ENCODE measurements at places on chromosomes 3 and 15.

DNA sequence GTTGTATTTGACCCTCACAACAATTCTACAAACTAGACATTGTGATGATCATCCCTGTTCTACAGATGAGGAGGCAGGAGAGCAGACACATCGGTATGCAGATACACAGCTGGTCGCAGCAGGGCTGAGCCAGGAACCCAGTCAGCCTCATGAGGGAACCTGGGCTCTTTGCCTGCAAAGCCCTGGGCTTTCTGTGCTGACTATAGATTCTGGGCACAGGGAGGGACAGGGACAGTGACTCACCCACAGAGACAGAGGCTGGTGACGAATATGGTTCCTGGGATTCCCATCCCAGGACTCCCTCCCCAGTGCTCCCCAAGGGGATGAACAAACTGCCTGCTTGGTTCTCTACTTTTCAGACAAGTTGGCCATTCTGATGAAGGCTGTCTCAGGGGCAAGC is 3.8 kb upstream of the CAMP start:
- peaks cover 5% of the 10 kb centered on the region for H3K4me1 ChIP-seq
- H3K27ac ChIP-seq = no peak overlapping the region
- H3K36me3 ChIP-seq = no peaks in the 10 kb centered on the region
- no peak for DNase-seq
- no peak overlapping the region for H3K4me3 ChIP-seq

GRCh38 chr3:133983576-133984560 is 45.9 kb downstream of the SLCO2A1 start:
- no peak overlapping the region for H3K4me3 ChIP-seq
- H3K4me1 ChIP-seq = no peaks in the 10 kb centered on the region
- H3K27ac ChIP-seq = no peak overlapping the region
- H3K36me3 ChIP-seq = no peaks in the 10 kb centered on the region
- peaks cover 8% of the 10 kb centered on the region for H3K27me3 ChIP-seq

DNA sequence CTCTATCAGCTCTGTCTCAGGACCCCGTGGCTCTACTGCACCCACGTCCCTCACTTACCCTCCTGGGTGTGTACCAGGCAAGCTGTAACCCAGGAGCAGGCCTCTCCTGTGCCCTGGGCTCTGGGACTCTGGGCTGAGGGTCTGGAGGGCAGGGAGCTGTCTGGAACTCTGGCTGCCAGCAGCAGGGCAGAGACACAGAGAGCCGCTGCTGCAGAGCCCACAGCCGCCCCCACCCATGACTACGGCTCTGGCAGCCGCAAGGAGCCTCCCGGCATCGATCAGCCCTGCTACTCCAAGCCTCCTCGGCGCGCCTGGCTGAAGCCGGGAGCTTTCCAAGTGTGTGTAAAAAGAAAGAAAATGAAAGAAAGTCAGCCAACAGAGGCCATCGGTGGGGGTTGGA is 103.7 kb upstream of the ATP2B2 start:
- no peak overlapping the region for H3K4me3 ChIP-seq
- H3K27me3 ChIP-seq = peaks cover 21% of the 10 kb centered on the region
- no peaks in the 10 kb centered on the region for H3K36me3 ChIP-seq
- H3K4me1 ChIP-seq = peaks cover 5% of the 10 kb centered on the region

DNA sequence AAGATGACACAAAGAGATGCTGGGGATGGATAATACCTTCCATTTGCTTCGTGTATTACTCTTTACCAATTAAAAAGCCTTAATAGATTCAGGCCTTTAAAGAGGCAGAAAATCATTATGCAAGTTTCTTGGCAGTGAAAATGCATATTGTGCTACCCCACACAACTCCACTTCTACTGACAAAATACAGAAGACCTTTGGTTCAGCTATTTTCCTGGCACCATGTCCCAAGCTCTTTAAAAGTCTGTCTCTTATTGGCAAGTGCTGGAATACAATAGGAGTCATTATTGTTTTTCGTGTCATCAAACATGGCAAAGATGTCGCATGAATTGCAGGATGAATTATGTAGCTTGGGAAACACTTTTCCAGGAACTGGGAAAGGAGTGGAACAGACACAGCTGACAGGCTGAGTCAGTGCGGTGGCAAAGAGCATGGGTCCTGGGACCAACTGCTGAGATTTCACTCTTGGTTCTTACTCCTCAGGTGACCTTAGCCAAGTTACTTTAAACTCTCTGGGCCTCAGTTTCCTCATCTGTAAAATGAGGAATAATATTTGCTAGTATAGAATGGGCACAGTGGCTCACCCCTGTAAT is 5.5 kb upstream of the TSPAN3 start:
- no peak for DNase-seq
- no peak overlapping the region for H3K27ac ChIP-seq
- no peak overlapping the region for H3K4me3 ChIP-seq
- peaks cover 6% of the 10 kb centered on the region for H3K4me1 ChIP-seq
- H3K27me3 ChIP-seq = no peaks in the 10 kb centered on the region

DNA sequence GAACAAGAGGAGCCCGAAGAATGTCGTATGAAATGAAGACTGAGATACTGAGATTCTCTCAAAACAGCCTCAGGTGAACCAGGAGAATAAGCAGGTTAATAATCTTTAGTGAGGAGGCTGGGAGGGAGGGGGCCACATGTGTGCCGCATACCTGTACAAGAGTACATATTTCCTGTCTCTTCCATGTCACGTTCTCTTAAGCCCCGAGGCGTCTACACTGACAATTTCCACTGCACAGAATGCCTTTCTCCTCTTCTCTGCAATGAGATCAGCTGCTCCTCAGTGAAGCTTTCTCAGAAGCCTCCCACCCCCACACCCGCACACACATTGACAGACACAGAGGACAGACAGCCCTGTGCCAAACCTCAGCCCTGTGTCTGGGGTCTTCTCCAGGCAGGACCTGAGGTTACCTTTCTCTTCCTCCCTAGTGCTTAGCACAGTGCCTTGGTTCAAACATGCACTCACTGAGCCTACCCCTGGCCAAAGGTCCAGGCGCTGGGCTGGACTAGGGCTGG is 55.4 kb downstream of the PDZRN3 start:
- no peaks in the 10 kb centered on the region for H3K36me3 ChIP-seq
- no peak for DNase-seq
- peaks cover 26% of the 10 kb centered on the region for H3K27me3 ChIP-seq
- H3K27ac ChIP-seq = no peak overlapping the region
- no peak overlapping the region for H3K4me3 ChIP-seq
- no peaks in the 10 kb centered on the region for H3K4me1 ChIP-seq

DNA sequence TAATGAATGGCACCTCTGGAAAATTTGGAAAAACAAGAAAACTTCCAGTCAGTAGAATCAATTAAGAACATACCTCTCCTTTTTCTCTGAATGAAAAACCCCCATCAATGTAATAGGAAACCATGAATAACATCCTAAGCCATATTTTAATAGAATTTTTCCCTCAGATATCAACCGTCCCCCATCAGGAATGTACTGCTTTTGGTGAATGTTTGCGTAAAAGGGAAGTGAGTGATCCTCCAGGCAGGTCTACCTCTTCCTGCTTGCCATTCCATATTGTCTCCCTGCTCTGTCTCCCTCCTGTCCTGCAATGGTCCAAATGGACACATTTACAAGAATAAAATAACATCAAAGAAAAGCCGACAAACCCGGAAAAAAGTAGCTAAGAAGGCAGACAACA is 30.8 kb downstream of the LAMP3 start:
- no peak overlapping the region for H3K27ac ChIP-seq
- H3K36me3 ChIP-seq = peaks cover 21% of the 10 kb centered on the region
- H3K27me3 ChIP-seq = no peaks in the 10 kb centered on the region
- DNase-seq = no peak
- H3K4me3 ChIP-seq = no peak overlapping the region

DNA sequence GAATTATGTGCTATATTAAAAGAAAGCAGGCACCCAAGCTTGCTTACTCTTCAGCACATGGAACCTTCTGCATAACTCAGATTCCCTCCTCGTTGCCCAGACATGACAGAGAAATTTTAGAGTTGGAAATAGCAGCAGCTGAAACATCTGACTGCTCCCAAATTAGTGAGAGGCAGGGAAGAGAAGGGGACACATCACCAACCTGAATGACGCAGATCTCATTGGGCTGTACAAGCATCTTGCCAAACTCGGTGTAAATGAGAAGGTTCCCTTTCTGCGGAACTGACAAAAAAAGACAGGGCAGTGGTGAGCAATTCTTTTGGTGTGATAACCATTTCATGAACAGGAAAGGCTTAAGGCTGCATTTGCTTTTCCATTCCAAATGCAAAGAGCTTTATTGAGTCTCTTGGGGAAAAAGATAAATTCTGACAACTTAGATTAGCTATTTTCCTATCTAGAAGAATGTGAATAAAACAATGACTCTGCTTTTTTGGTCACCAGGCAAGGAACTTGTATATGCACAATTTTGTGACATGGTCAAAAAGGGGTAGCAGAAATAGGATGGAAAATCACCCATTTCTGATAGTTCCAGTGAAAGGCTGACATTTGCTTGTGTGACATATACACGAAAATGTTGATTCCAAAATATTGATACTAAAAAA is 35.1 kb downstream of the HGD start:
- DNase-seq = no peak
- H3K36me3 ChIP-seq = no peaks in the 10 kb centered on the region
- no peak overlapping the region for H3K4me3 ChIP-seq
- H3K4me1 ChIP-seq = peaks cover 2% of the 10 kb centered on the region
- no peak overlapping the region for H3K27ac ChIP-seq
- no peaks in the 10 kb centered on the region for H3K27me3 ChIP-seq

DNA sequence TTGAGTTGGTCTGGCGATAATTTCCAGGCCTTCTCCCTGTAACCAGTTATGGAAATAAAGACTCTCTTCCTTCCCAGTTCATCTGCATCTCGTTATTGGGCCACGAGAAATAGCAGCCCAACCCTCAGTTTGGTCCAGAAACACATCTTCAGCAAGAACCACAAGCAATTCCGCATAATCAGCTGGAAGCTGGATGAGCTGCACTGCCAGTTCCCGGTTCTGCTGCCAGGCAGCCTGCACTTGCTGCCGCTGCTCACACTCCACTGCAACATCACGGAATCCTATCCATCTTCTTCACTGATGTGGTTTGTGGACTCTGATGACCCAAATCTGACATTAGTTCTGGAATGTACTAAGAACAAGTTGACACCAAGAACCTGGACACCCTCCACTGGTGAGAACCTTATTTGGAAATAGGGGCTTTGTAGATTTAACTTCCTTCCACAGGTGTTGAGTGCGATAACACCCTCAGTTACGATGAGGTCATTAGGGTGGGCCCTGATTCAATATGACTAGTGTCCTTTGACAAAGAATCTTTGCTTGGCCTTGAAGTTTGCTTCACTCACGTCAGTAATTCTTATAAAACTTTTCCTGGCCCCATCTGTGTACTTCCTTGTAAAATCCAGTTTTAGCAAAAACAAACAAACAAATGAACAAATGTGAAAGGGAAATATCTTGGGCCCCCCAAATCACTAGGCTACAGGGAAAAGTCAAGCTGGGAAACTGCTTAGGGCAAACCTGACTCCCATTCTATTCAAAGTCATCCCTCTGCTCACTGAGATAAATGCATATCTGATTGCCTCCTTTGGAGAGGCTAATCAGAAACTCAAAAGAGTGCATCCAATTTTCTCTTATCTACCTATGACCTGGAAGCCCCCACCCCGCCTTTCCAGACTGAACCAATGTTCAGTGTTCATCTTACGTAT is 221.9 kb upstream of the PROK2 start:
- no peaks in the 10 kb centered on the region for H3K36me3 ChIP-seq
- H3K27ac ChIP-seq = no peak overlapping the region
- H3K27me3 ChIP-seq = peaks cover 12% of the 10 kb centered on the region
- no peak overlapping the region for H3K4me3 ChIP-seq

DNA sequence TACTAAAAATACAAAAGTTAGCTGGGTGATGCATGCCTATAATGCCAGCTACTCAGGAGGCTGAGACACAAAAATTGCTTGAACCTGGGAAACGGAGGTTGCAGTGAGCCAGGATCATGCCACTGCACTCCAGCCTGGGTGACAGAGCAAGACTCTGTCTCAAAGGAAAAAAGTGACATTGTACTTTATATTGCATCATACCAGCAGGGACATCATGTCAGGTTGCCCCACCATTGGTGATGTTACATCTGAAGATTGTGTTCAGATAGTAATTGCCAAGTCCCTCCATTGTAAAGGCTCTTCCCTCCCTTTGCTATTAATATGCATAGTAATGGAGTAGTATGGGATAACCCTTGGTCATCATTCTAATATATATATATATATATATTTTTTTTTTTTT is 44.8 kb downstream of the FOXL2 start:
- H3K27me3 ChIP-seq = peaks cover 2% of the 10 kb centered on the region
- H3K36me3 ChIP-seq = no peaks in the 10 kb centered on the region
- no peak overlapping the region for H3K27ac ChIP-seq
- no peak overlapping the region for H3K4me3 ChIP-seq
- no peaks in the 10 kb centered on the region for H3K4me1 ChIP-seq
- no peak for DNase-seq

GRCh38 chr3:171416666-171417065 is 43.5 kb downstream of the TNIK start:
- peaks cover 37% of the 10 kb centered on the region for H3K4me1 ChIP-seq
- DNase-seq = no peak
- H3K27me3 ChIP-seq = no peaks in the 10 kb centered on the region
- H3K36me3 ChIP-seq = peaks cover 4% of the 10 kb centered on the region

- peak overlapping the region; percentile 66 for H3K4me3 ChIP-seq
- no peaks in the 10 kb centered on the region for H3K36me3 ChIP-seq
- peak overlapping the region; percentile 77 for H3K27ac ChIP-seq
- H3K4me1 ChIP-seq = peaks cover 34% of the 10 kb centered on the region
- no peaks in the 10 kb centered on the region for H3K27me3 ChIP-seq
These were observed 708 bp upstream of the GCHFR start for GRCh38 chr15:40762919-40763800.

- no peaks in the 10 kb centered on the region for H3K36me3 ChIP-seq
- no peaks in the 10 kb centered on the region for H3K27me3 ChIP-seq
- H3K4me3 ChIP-seq = no peak overlapping the region
- no peak for DNase-seq
- peaks cover 13% of the 10 kb centered on the region for H3K4me1 ChIP-seq
These were observed 50.1 kb downstream of the TLNRD1 start for GRCh38 chr15:81050805-81051204.

GRCh38 chr15:72685301-72685924 is 569 bp downstream of the HIGD2B start:
- H3K27me3 ChIP-seq = no peaks in the 10 kb centered on the region
- H3K36me3 ChIP-seq = no peaks in the 10 kb centered on the region
- H3K27ac ChIP-seq = peak overlapping the region; percentile 85
- peak overlapping the region; percentile 92 for H3K4me3 ChIP-seq

- no peak overlapping the region for H3K4me3 ChIP-seq
- no peaks in the 10 kb centered on the region for H3K36me3 ChIP-seq
- no peaks in the 10 kb centered on the region for H3K27me3 ChIP-seq
- H3K27ac ChIP-seq = no peak overlapping the region
- no peak for DNase-seq
- H3K4me1 ChIP-seq = peaks cover 4% of the 10 kb centered on the region
These were observed 24.8 kb downstream of the ZBTB38 start for GRCh38 chr3:141392897-141393734.

DNA sequence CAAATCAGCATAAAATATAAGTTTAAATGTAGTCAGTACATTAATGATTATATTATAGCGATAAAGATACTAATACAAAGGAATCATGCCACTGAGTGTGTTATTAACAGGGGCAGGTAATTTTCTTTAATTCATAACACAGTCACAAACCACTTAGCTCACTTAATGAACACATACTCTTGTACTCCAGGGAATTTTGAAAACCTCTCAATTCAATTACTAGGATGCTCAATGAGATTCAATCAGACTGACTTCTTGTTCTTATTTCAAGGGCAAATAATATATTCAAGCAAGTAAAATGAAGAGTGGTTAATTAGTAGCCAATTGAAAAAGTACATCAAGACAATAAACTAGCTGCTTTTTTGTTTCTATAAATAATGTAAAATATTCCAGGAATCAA is 5.8 kb upstream of the SUCNR1 start:
- no peak overlapping the region for H3K4me3 ChIP-seq
- H3K27me3 ChIP-seq = no peaks in the 10 kb centered on the region
- H3K36me3 ChIP-seq = no peaks in the 10 kb centered on the region

GRCh38 chr15:54091651-54092050 is 113.4 kb downstream of the UNC13C start:
- no peaks in the 10 kb centered on the region for H3K4me1 ChIP-seq
- H3K36me3 ChIP-seq = no peaks in the 10 kb centered on the region
- H3K27ac ChIP-seq = no peak overlapping the region

Measured in activated naive CD8-positive, alpha-beta T cell treated with anti-CD3 and anti-CD28 coated beads, Interleukin-2, amount 50 U/mL, for 24 hours (primary cell).